ENCODE measurements at places on chromosomes 1 and 21.

DNA sequence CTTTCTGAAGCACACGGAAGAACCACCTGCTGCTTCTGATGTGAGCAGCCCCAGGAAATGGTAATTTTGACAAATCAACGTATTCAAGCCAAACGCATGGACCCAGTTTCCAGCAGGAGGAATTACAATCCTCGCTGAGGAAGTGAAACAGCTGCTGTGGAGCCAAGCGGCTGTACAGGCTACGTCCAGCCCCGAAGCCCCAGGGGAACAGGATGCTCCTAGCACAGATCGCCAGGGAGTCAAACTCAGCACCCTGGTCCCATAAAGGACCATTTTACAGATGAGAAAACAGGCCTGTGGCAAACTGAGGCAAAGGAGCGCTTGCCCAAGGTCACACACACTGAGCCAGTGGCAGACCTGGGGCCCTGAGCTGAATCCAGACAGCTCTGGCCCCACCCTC, 108.0 kb downstream of the PTPRU start:
- DNase-seq = no peak
- H3K27ac ChIP-seq = no peak overlapping the region
- H3K27me3 ChIP-seq = peaks cover 58% of the 10 kb centered on the region
- H3K4me1 ChIP-seq = no peaks in the 10 kb centered on the region
- no peaks in the 10 kb centered on the region for H3K36me3 ChIP-seq

GRCh38 chr1:168832661-168833060, 103.7 kb upstream of the DPT start:
- no peak overlapping the region for H3K4me3 ChIP-seq
- no peaks in the 10 kb centered on the region for H3K27me3 ChIP-seq
- no peaks in the 10 kb centered on the region for H3K4me1 ChIP-seq
- no peak overlapping the region for H3K27ac ChIP-seq
- no peaks in the 10 kb centered on the region for H3K36me3 ChIP-seq

DNA sequence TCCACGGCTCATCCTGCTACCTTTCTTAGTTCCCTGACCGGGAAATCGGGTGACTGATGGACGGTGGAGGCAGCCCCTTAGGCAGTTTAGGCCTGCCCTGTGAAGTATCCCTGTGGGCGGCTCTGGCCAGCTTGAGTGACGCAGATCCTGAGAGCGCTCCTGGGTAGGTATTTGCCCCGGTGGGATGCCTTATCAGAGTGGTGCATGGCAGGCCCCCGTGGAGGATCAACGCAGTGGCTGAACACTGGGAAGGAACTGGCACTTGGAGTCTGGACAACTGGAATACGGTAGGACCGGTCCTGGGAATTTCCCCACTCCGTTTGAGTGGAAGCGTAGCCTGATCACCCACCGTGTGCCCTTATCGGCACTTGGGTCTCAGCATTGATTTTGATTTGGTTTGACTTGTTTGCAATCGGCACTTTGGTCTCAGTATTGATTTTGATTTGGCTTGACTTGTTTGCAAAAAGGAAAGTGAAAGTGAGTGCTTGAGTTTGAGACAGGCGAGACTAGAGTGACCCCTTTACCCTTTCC, 15.2 kb downstream of the PLA2G2F start:
- no peaks in the 10 kb centered on the region for H3K27me3 ChIP-seq
- H3K36me3 ChIP-seq = no peaks in the 10 kb centered on the region
- no peak overlapping the region for H3K4me3 ChIP-seq
- peaks cover 26% of the 10 kb centered on the region for H3K4me1 ChIP-seq

GRCh38 chr1:174519844-174520243, 72.1 kb downstream of the GPR52 start:
- no peaks in the 10 kb centered on the region for H3K4me1 ChIP-seq
- H3K27me3 ChIP-seq = no peaks in the 10 kb centered on the region
- H3K27ac ChIP-seq = no peak overlapping the region
- DNase-seq = no peak

DNA sequence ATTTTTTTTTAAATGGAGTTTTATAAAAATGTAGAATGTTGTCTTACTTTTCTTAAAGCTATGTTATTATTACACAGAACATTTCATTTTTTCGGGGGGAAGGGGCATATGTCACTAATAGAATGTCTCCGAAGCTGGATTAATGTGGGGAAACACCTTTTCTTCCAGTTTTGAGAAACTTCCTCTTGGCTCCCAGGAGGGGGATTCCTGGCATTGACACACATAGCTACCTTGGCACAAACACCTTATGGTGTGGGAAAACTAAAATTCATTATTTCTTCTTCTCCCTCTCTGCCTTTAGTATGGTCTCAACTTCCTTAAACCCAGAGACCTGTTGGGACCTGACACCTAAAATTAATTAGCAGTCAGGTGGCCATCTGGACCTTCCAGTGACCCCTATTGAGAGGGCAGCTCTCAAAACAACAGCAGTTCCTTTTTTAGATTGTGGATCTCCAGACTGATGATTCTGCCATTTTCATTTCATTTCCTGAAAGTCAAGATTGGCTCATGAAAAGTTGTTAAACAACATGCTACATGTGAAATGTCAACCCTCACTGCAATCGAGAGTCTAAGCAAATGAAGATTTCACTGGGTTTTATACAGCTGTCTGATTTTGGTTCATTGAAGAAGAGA, 70.1 kb upstream of the EDEM3 start:
- H3K27me3 ChIP-seq = no peaks in the 10 kb centered on the region
- no peak for DNase-seq
- H3K27ac ChIP-seq = peak overlapping the region; percentile 75
- peaks cover 11% of the 10 kb centered on the region for H3K36me3 ChIP-seq
- H3K4me1 ChIP-seq = peaks cover 74% of the 10 kb centered on the region

GRCh38 chr1:1758692-1759455, 19.4 kb downstream of the NADK start:
- no peaks in the 10 kb centered on the region for H3K27me3 ChIP-seq
- no peak for DNase-seq
- H3K27ac ChIP-seq = peak overlapping the region; percentile 63
- peaks cover 100% of the 10 kb centered on the region for H3K36me3 ChIP-seq
- H3K4me3 ChIP-seq = no peak overlapping the region
- H3K4me1 ChIP-seq = peaks cover 14% of the 10 kb centered on the region

DNA sequence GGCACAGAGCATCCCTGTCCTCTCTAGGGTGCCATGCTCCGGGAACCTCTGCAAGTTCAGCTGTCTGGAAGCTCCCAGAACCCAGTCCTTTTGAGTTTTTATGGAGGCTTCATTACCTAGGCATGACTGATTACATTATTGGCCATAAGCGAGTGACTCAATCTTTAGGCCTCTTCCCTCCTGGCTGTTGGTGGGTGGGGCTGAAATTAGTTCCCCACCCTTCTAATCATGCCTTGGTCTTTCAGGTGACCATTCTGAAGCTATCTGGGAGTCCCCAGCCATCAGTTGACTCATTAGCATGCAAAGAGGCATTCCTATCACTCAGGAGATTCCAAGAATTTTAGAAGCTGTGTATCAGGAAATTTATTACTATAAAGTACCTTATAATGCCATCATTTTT, 46.6 kb downstream of the WLS start:
- no peak for DNase-seq
- H3K27ac ChIP-seq = no peak overlapping the region

DNA sequence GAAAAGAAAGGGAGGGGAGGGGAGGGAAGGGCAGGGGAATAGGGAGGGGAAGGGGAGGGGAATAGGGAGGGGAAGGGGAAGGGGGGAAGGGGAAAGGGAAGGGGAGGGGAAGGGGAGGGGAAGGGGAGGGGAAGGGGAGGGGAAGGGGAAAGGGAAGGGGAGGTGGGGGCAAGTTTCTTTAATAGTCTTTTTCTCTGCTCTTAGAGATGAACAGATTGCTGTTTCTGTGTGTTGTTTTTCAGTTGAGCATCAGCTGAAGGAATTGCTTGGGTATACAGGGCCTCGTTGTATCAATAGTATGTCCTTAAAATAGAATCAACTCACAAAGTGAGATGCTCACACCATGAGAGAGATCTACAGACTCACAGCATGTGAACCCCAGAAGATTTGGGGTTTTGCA, 44.8 kb upstream of the SOD1 start:
- H3K27ac ChIP-seq = no peak overlapping the region
- H3K36me3 ChIP-seq = no peaks in the 10 kb centered on the region

DNA sequence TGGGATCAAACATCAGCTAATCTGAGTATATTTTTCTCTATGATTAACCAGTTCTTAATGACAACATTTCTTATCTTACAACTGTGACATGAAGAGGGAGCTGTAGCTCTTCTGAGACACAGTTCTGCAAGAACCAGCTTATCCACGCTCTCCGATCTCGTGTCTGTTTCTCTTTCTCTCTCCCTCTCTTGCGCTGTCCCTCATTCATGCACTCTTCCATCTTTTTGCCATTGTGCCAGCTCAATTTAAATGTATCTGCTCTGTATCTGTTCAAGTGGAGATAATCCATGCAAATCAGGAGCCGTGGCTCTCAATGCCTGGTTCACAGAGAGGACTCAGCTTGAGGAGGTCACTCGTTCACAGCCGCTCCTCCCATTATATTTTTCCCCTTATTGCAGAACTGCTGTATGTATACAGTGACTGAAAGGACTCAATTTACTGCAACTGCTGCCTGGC, 494.7 kb upstream of the ADGRL2 start:
- peak overlapping the region; percentile 23 for H3K4me3 ChIP-seq
- H3K27me3 ChIP-seq = no peaks in the 10 kb centered on the region
- H3K27ac ChIP-seq = no peak overlapping the region
- peaks cover 13% of the 10 kb centered on the region for H3K4me1 ChIP-seq

- DNase-seq = no peak
- peaks cover 20% of the 10 kb centered on the region for H3K36me3 ChIP-seq
- H3K27me3 ChIP-seq = no peaks in the 10 kb centered on the region
- no peak overlapping the region for H3K27ac ChIP-seq
These were observed 20.1 kb downstream of the COP1 start for GRCh38 chr1:176187001-176187400.

DNA sequence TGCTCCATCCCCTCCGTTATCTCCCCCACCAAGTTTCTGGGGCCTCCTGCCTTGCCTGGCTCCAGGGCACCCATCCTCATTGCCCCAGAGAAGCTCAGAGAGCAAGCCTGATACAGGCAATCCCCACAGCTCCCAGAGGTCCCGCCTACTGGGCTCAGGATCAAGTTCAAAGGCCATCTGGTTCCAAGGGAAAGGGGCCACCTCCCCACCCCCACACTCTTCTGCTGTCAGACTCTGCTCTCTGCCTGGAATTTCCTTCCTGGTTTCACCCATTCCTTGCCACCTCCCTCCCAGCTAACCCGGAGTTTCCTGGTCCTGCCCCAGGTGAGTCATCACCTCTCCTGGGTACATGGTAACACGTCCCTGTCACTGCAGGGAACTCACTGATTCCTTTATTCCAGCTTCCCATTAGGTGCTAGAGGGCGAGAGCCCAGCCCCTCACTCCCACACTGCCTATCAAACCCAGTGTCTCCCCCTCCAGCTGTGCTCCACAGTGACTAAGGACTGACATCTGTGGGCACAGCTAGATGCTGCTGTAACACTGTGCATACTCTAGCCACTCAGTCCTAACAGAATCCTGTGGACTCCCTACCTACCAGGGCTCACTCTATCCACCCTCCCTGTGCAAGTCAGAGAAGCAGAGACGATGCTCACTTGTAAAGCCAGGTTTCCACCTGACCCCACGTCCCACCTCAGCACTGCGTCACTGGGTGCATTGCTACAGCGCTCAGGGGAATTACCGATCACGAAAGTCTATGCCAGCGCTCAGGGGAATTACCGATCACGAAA, 21.8 kb downstream of the RSPH1 start:
- H3K27me3 ChIP-seq = no peaks in the 10 kb centered on the region
- H3K4me1 ChIP-seq = peaks cover 21% of the 10 kb centered on the region
- H3K36me3 ChIP-seq = no peaks in the 10 kb centered on the region
- no peak for DNase-seq
- peak overlapping the region; percentile 37 for H3K27ac ChIP-seq

DNA sequence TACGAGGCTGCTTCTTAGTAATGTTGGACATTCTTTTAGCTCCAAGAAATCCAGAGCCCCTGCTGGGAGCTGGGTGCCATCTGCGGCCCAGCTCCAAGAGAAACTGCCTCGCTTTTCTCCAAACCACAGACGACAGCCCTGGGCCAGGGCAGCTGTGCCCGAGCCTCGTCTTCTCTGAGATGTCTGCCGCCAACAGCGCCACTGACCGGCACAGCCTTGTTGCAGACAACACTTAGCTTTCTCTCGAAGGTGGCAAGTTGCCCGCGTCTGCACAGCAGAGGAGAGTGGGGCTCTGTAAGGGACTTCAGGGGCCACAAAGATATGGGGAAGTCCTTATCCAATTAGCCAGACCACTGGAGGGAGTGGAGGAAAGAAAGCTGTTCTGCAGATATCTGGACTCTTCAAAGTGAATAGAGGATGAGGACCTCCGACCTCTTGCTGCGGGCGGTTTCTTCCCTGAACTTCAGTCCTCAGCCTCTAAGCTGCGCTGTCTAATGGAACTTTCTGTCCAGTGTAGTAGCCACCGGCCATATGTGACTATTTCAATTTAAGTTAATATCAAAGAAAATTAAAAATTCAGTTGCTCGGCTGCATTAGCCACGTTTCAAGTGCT, 63.9 kb upstream of the DISP3 start:
- H3K27ac ChIP-seq = no peak overlapping the region
- no peak for DNase-seq
- no peak overlapping the region for H3K4me3 ChIP-seq
- no peaks in the 10 kb centered on the region for H3K36me3 ChIP-seq
- H3K27me3 ChIP-seq = peaks cover 74% of the 10 kb centered on the region

- no peak for DNase-seq
- H3K4me3 ChIP-seq = no peak overlapping the region
- H3K27me3 ChIP-seq = no peaks in the 10 kb centered on the region
- no peak overlapping the region for H3K27ac ChIP-seq
These were observed 6.1 kb upstream of the CDC73 start for GRCh38 chr1:193115629-193116227.

- H3K27me3 ChIP-seq = no peaks in the 10 kb centered on the region
- no peak overlapping the region for H3K4me3 ChIP-seq
- H3K4me1 ChIP-seq = peaks cover 96% of the 10 kb centered on the region
- peaks cover 41% of the 10 kb centered on the region for H3K36me3 ChIP-seq
- no peak for DNase-seq
These were observed 56.0 kb downstream of the CD46 start for GRCh38 chr1:207807690-207808321.

DNA sequence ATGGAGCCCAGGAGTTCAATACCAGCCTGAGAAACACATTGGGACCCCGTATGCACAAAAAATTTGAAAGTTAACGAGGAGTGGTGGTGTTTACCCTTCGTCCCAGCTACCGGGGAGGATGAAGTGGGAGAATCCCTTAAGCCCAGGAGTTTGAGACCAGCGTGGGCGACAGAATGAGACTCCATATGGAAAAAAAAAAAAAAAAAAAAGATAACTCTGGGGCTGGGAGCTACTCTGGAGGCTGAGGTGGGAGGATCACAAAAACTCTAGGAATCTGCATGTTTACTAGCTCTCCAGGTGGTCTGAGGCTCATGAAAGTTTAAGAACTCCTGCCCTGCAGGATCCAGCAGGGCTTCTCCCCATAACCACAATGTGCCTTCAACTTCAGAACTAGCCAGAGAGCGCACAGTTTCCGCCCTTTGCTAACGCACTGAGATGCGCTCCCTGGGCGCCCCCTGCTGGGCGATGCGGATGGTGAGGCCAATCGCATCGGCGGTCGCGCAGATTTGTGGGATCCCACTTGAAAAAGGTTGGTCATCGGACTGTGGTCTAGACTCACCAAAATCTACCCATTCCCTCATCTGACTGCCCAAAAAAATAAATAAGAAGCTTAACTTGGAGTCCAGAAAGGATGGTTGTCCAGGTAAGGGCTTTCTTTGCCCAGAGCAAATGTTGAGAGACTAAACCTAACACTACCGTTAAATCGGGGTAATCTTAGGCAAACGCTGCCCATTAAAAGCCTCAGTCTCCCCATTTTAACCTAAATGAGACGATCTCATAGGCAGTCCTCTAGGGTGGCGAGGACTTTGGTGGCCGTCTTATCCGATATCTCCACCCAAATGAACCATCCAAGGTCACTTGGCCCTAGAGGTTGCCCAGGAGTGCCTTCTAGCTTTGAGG, 8.8 kb downstream of the ZNF683 start:
- no peak for DNase-seq
- peaks cover 12% of the 10 kb centered on the region for H3K4me1 ChIP-seq
- no peak overlapping the region for H3K4me3 ChIP-seq
- H3K36me3 ChIP-seq = no peaks in the 10 kb centered on the region
